ENCODE measurements at places on chromosomes 6 and 20.

GRCh38 chr6:121809211-121809610, 373.8 kb downstream of the GJA1 start:
- DNase-seq: no peak

- DNase-seq: no peak
Measured at GRCh38 chr20:56211051-56211450, 37.5 kb upstream of the MC3R start.

DNA sequence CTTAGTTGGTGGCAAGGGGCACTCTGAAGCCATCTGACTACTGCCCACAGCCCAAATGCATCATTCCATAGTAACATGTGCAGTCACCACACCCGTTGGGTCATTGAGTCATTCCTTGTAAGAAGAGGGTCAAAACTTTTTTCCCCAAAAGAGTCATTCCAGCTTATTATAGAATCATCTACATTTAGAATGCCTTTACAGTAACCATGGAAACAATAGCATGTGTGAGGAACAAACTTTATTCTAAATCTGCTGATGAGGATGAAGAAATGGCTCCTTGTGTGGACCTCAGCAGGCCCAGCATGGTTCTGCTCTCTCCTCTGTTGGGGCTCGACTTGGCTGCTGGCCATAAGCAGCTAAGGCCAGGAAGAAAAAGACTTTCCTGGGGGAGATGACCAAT, 111.2 kb upstream of the PTPRT start:
- DNase-seq: no peak

DNA sequence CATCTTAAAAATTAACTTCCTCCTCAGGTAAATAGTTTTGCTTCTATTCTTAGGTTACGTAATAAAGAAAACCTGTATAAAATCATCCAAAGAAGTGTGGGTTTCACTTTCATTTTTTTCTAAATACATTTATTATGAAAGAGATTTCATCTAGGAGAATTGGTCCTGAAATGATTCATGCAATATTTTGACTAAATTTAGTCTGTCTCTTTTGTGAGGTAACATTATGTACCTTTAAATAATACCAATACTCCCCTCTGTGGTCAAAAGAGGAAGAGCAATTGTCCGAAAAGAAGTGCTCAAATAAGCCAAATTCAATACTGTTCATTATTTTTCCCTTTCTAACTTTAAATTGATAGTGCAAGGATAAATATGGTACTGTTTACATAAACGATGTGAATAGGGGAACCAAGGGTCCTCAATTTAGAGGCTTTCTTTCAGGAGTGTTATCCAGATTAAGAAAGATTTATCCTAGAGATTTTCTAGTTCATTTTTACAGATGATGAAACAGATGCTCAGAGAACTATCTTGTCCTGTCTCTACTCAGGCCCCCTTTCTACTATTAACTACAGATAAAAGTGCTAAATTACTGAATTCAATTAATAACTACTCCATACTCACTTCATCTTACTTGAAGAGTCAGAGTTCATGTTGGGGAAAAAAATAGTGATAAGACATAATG, 26.2 kb downstream of the CYP39A1 start:
- peak; percentile 33 for DNase-seq

DNA sequence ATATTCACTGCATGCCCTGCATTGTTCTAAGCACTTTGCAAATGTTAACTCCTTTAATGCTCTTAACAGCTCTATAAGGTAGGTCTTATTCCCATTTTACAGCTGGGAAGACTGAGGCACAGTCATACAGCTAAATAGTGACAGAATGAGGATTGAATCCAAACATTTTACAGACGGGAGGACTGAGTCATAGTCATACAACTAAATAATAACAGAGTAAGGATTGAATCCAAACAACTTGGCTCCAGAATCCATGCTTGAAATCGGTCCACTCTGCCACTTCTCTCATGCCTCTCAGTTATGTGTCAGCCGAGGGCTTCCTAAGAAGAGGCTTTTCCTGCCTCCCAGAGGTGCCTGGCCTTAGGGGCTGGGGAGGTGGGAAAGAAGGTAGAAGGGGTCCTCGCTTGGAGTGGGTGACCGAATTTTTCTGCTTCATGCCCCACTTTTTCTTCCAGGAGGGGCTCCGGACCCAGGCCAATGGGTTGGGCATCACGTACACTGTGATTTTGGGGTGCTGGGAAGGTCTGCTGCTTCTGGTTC, 137.4 kb upstream of the RNF24 start:
- DNase-seq: no peak

- DNase-seq: no peak
Measured at GRCh38 chr6:145758113-145758512, 22.8 kb upstream of the EPM2A start.

GRCh38 chr6:15555101-15556038, 107.5 kb downstream of the DTNBP1 start:
- DNase-seq: no peak

- no peak for DNase-seq
Measured at GRCh38 chr6:162962093-162962492, 234.3 kb downstream of the PACRG start.

DNA sequence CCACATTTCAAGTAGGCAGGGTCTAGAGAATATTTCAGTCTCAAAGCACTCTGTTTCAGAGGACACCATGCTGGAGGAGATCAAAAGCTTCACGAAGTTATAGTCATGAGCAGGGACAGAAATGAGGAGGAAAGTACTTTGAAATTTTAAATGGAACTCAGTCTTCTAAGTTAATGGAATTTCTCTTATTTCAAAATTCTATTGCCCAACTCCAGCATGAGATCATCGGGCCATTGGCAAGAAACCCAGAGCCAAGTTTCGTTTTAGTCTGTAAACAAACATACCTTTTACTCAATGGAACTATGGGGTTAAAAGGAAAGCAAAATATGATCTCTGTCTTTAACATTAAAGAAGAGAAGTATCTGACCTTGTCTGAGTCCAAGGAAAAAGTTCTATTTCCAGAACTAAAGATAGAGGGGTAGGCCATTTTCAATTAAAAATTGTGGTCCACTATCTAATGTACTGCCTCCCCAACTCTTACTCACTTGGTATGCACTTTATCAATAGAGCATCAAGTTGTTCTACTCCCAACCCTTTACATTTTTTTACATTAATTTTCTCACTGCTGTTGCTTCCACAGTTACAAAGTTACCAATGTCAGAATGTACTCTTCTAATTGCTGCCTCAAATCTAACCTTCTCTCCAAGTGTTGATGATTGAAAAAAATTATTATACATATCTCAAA, 235.3 kb upstream of the NRSN1 start:
- no peak for DNase-seq

GRCh38 chr20:43388268-43389002, 69.3 kb upstream of the SRSF6 start:
- DNase-seq: no peak

DNA sequence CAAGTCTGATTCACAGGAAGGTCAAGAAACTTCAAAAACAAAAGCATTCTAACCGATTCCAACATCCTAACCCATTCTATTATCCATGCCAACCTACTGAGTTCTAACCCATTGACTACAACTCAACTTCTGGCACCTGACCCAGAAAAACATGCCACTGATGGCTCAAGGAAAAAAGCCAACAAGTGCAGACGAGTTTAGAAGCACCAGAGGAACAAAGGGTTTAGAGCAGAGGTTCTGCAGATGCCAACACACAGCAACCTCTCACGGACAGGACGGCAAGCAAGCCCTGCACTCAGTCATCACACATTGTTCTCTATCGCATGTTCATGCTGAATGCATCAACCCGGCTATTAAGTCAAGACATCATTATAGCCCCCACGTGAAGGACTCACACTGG, 25.2 kb upstream of the MC3R start:
- DNase-seq: no peak

GRCh38 chr6:19824058-19824807, 12.9 kb upstream of the ID4 start:
- no peak for DNase-seq

- DNase-seq: no peak
Measured at GRCh38 chr6:44665143-44665542, 277.6 kb downstream of the CDC5L start.

- DNase-seq: no peak
Measured at GRCh38 chr6:93580446-93580845, 161.1 kb upstream of the EPHA7 start.

GRCh38 chr20:36270744-36271638, 34.7 kb downstream of the AAR2 start:
- no peak for DNase-seq

DNA sequence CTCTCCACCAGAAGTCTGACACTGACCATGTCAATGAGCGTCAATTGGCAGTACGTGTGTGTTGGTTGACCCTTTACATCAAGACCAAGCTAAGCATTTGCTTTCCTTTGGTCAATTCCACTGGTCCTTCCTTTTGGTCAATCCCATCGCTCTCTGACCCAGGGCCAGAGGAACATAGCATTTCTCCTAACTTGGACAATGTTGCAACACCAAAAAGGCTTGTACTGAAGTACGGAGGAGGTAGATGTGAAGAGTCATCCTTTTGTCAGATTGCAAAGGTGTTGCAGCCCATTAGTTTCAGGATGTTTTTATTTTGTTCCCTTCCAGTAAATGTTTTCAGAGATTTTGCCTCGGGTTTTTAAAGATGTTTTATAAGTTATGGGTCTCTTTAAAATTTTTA, 24.6 kb downstream of the EDN1 start:
- DNase-seq: no peak

DNA sequence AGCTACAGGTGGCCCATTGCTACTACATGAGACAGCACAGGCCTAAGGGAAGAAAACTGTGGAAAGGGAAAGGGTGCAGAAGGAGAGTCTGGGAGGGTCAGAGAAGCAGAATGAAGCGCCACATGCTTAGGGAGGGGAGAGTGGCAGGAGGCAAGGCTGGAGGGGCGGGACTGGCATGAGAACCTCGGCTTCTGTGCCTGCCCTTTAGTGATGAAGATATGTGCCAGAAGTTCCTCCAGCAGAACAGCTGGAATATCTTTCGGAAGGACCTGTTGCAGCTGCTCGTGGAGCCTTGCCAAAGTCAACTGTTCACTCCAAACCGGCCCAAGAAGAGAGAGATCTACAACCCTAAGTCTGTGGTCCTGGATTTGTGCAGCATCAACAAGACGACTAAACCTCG, 61.8 kb downstream of the CNBD2 start:
- DNase-seq: no peak

All from CD4-positive, alpha-beta T cell treated with Interleukin-1 beta for 1 hour (primary cell).